Renal cortical epithelial cell (primary cell): ENCODE measurements at places on chromosomes 13 and 19. TPM values are rescaled to one million over a fixed set of nuclear protein-coding genes. Genes with fewer than 3 reads are reported as not detected.

DNA sequence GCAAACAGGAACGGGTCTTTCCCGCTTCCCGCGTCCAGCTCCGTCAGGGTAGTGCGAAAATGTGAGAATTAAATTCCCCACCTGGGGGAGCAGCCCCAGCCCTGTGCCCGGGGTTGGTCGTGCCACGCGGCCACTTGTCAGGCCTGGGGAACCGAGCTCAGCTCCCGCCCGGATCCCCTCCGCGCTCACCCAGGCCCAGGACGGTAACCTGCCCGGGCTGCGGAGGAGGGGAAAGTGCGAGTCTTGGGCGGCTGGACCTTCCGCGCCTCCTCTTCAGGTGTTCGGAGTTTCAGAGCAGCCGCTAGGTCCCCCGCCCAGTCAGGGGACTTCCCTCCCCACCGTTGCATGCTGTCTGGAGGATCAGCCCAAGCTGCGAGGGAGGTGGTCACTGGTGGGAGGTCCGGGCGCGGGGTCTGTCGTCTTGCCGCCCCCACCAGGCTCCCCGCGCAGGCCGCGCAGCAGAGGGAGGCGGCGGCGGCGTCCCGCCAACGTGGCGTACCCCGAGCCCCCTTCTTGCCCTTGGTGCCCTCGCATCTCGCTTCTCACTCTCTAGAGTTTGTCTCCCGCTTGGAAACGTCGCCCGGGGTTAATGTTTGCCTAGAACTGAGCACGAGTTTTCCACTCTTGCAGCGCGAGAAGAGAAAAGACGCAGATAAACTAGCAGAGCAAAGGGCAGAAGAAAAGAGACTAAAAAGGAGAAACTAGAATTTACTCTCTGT is 8.1 kb downstream of the URAD start:
- DNase-seq = no peak

GRCh38 chr13:54879036-54879435 is 1850.4 kb downstream of the OLFM4 start:
- DNase-seq = no peak

DNA sequence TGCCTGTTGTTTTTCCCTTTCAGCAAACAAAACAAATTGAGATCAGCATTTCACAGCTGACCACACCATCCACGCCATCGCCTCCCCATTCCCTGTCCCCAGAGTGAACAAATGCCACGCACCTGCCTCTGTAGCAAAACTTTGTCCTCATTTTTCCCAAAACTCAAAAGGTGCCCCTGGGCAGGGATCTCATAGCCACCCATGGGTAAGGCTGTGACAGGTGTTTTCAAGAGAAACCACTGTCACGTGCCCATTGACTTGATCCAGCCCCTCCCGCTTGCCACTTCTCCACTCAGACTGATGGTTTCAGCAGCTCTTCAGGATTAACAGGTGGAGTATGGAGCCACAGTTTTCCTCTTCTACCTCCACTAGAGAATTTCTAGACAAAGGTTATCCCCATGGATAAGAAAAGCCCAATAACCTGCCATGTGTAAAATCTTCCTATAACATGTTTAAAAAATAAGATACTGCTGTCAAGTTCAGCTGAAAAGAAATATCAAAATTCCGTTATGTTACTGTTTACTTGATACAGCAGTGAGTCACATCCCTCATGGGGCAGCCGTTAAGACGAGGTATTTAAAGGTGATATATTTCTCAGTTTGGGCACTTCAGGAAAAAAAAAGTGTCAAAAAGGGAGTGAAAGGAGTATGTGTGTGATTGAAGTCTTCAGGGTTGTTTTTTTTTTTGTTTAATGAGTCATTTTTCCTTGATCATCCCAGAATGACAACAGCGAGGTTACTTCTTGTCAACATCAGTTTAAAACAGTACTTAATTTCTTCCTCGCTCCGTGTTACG is 63.5 kb upstream of the GPR183 start:
- DNase-seq = no peak

DNA sequence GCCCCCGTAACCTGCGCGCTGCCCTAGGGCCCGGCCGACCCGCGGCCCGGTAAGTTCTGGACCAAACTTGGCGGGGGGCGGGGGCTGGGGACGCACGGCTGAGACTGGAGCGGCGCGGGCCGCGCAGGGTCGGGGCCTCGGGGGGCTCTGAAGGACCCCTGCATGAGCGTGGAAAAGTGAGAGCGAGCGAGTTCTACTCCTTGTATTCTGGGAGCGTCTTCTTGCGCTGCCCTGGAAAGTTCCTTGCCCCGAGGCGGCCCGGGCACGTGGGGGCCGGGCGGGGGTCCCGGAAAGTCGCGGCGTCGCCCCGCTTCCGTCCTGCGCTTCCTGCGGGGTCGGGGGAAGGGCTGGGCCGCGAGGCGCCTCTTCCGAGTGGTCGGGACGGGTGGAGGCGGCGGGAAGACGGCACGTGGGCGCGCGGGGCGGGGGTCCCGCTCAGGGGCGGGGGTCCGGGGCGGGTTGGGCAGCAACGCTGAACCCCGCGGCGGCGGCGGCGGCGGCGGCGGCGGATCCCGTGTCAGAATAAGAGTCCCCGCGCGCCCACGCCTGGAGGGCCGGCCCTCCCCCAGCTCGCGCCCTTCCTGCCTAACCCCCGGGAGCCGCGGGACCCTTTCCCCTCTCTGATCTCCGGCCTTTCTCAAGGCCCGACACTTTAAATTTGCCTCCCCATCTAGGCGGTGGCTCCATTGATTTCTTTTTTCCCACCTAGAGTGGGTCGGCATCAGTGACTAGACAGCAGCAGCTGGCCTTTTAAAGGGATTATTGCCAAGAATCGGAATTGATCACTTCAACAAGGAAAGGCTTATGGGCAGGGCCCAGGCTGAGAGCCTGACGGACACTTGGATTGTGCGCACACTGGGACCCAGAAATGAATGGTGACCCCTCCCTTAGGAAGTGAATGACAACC is 749 bp downstream of the GATAD2A start:
- DNase-seq = peak; percentile 40

DNA sequence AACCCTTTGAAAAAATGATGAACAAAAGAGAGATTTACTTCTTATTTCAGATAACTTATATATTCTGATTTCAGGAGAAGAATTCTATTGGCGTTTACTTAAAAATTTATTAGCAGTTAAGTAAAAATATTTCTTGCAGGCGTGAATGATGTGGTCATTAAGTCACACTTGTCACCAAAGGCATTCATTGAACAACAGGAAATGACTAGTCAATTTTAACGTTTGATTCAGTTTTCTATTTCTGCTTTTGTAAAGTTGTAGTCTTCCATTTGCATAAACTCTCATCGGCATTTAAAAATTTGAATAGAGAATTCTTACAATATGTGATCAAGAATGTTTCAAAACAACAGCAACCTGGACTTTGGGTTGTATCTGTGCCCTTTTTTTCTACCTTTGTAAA is 83.4 kb downstream of the GPR12 start:
- DNase-seq = no peak

- DNase-seq = no peak
These were observed 1101.4 kb downstream of the PCDH9 start for GRCh38 chr13:66128692-66129269.

DNA sequence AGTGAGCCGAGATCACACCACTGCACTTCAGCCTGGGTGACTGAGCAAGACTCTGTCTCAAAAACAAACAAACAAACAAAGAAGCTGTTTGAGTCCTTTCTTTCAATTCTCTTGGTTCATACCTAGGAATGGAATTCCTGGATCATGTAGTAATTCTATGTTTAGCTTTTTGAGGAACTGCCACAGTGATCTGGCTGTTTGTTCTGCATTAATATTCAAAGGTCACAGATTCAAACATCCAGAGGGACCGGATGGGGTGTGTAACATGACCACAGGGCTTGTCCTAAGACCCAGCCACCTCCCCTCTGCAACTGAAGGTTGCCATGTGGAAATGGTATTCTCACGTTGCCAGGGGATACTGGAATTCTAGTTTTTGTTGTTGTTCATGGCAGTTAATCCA is 10.2 kb downstream of the COLGALT1 start:
- DNase-seq = peak; percentile 61

CTXN1 gene
- total RNA-seq = 18.6 and 41.4 TPM in 2 replicates

ICAM4 gene
- total RNA-seq = 0.35 and 0.69 TPM in 2 replicates

TECR gene
- 33.4 and 35.6 TPM in 2 replicates for total RNA-seq

ZNF681 gene
- 2.3 and 2.8 TPM in 2 replicates for total RNA-seq

CD79A gene
- total RNA-seq = 0.10 TPM in 1 of 2 replicates, not detected in the other

- peak; percentile 29 for DNase-seq
These were observed 1.3 kb upstream of the CCNE1 start for GRCh38 chr19:29810504-29810871.

GRCh38 chr13:111042661-111043226 is 72.4 kb upstream of the ARHGEF7 start:
- no peak for DNase-seq

DNA sequence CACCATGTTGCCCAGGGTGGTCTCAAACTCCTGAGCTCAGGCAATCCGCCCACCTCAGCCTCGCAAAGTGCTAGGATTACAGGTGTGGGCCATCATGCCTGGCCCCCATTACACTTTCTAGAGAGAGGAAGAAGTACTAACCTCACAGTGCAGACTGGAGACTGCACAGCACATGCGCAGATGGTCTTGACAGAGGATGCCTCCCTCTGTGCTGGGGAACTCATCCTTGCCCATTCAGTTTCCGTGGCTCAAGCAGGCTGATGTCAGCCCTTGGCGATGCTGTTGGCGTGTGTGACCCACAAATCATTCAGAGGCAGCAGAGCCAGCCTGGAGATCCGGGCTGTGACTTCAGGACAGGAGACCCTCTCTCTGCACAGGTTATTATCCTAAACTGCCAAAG is 14.6 kb upstream of the FFAR2 start:
- no peak for DNase-seq
